CD8-positive, alpha-beta T cell (primary cell): ENCODE measurements at places on chromosomes 5 and 9.

- no peak for DNase-seq
Measured at GRCh38 chr5:22044229-22044628, 808.9 kb downstream of the CDH12 start.

GRCh38 chr9:12785260-12785770 lies 10.5 kb downstream of the LURAP1L start:
- no peak for DNase-seq

DNA sequence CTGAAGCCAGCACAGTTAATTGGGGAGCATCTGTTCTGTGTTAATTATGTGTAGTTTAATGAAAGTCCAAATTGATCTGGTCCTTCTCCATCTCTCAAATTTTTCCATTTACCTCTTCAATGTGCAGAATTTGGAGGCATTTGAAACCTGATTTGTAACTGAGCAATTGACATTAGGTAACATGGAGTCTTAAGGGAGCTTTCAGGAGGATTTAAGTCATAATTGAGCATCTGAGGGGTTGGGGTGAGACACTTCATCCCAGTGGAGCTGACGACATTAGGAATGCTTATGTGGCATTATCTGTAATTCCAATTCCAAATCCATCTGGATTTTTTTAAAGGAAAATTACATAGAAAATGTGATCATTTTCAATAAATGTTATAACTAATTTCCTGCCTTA lies 1015.9 kb downstream of the TLE1 start:
- DNase-seq: no peak

DNA sequence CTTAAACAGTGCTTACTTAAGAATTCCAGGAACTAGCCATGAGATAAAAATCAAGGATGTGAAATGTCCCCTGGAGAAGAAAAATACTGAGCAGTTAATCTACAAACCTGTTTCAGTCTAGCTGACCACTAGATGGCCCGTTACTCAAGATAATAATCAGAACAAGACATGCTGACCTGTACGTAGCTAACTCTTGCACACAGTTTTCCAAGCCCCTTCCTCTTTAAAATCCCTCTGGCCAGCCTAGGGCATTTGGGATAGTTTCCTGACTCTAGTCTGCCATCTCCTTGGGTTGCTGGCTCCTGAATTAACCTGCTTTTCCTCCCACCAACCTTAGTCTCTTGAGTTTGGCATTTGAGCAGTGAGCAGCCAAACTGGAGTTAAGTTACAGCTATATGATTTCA lies 59.2 kb upstream of the TRAF1 start:
- no peak for DNase-seq

DNA sequence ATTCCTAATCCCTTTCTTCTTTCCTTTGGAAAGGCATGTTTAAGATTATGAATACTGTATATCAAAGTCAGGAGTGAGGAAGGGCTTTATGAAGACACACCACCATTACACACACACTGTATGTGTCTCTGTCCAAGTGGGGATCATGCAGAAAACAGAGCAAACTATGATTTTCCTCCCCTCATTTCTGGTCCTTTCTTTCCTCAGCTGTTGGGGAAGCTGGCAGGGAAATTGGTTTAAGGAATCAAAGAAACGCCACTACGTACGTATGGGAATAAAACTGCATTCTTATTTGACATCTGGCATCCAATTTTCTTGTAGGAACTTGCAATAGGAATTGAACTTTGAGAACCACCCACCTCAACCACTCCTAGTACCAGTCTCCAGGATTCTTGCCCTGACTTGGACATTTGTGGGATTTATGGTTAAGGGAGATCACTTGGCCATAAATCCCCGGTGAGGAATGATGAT lies 125.8 kb downstream of the PDE4D start:
- no peak for DNase-seq

DNA sequence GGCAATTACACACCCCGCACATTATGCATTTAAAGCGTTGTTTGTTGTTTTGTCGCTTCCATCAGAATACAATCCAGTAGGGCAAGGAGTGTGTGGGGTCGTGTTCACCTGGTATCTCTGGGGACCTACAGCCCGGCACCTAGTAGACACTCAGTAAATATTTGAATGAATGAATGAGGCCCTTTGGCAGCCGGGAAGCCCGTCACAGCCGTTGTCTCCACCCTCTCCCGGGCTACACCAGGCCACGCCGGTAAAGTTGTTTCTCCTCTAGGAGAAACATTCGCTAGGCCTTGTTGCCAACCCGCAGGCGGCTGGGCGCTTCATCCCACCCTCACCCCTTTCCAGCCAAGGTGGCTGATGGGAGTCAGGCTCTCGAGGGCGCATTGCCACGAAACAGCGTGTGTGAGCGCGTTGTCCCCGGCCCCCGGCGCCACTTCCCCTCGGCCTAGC lies 876 bp upstream of the JAK2 start:
- DNase-seq: peak; percentile 18

DNA sequence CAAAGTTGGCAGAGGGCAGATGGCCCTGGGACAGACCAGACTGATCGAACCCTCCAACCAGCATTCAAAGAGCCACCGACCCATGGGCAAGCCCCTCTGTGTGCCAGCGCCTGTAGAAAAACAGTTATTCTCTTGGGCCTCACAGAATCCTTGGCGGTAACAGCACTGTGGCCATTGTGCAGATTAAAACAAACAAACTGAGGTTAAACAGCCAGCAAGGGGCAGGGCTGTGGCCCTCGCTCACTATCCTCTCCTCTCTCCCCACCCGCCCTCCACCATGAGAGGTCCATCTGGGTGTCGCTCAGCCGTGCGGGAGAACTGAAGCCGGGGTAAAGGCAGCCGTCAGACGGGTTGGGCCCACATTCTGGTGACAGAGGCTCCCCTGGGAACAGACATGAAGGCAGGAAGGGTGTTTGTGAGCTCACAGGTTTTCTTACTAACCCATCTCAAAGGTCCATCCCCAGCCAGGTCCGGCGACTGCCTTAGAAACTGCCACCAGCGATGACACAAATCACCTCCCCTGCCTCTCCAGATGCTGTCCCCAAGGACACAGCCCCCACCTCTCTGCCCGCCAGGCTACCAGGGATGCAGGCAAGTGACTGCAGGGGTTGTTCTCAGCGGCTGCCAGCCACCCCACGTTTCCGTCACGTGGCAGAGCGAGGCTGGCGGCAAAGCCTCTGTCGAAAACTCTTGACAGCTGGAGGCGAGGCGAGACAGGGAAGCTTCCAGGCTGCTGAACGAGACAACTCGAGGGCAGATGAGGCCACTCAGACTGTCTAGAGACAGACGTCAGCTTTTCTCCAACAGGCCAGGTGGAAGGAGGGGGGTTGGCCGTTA lies 75.8 kb upstream of the SARDH start:
- DNase-seq: no peak

- no peak for DNase-seq
Measured at GRCh38 chr9:21710548-21711191, 91.8 kb upstream of the MTAP start.

- no peak for DNase-seq
Measured at GRCh38 chr5:59190746-59191145, 607.9 kb downstream of the RAB3C start.

DNA sequence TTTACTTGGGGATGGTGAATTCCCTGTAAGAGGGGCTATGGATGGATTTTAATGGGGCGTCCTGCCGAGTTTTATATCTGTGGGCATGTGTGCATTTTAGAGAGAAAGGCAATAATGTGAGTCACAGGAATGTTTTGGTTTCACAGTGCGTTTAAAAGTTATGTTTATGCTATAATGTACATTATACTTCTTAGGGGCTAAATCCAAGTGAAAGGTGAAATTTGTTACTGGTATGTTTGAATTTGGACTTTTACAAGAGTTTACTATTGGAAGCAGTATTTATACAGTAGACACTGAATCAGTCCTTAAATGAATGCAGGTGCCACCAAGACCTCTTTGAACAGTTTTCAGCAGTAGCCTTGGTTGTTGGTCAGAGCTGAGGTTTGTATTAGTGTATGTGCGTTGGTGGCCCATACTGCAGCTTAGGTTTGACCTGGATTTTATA lies 5.6 kb downstream of the JMY start:
- DNase-seq: no peak

- no peak for DNase-seq
Measured at GRCh38 chr5:142255831-142256230, 69.0 kb downstream of the SPRY4 start.

DNA sequence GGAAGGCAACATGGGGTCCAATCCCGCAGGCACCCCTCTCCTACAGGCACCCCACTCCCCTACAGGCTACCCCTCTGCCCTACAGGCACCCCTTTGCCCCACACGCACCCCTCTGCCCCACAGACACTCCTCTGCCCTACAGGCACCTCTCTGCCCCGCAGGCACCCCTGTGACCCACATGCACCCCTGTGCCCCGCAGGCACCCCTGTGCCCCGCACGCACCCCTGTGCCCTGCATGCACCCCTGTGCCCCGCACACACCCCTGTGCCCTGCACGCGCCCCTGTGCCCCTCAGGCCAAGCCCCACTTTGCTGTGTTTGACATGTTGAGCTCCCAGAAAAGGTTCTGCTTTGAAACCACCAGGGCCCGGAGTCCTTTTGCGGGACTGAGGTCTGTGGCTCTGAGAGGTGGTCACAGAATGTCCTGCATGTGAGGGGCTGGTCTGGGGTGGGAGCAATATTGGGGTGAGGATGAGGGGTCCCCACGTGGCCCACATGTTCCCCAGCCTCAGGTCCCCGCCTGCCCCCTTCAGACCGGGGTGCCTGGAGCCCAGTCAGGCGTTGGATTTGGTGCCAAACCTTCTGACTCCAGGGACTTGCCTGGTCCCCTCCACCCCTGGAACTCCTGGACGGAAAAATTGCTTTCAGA lies 616 bp upstream of the QRFP start:
- no peak for DNase-seq

- DNase-seq: peak; percentile 19
Measured at GRCh38 chr9:98057138-98057799, 737 bp downstream of the NANS start.

GRCh38 chr5:43771611-43772031 lies 168.6 kb downstream of the NNT start:
- no peak for DNase-seq

- DNase-seq: no peak
Measured at GRCh38 chr9:37992924-37993349, 76.1 kb downstream of the SHB start.

GRCh38 chr9:107740088-107740980 lies 250.8 kb upstream of the KLF4 start:
- no peak for DNase-seq

DNA sequence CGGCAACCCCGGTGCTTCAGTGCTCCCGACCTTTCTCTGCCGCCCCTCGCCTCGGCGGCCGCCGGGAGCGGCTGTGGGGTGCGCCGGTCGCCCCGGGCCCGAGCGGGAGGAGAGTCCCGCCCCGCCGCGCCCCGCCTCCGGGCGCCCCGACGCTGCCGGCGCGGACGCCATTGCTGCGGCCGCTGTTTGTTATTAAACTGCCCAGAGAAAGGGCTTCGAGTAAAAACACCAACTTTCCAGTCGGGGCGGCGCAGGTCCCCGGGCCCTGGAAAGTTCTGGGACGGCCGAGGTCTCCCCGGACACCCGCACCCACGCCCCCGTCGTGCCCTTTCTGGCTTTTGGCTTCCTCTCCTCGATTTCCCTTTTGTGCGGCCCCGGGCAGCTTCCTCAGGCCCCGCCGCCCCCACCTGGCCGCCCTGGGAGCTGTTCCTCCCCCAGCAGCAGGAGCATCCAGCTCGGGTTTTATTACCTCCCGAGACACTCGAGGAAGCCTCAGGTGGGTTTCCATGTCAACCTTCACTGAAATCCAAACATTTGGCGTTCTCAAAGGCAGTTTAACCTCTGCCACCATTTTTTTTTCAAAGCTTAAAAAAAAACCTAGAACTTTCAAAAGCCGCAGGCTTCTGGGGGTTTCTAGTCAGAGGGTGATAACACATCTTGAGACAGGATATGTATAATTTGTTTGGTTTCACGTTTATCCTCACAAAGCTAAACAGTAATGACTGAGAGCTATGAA lies 334.4 kb downstream of the CWC27 start:
- peak; percentile 85 for DNase-seq

GRCh38 chr5:38497946-38498345 lies 58.5 kb downstream of the LIFR start:
- no peak for DNase-seq

- DNase-seq: no peak
Measured at GRCh38 chr5:36611520-36612274, 5.3 kb downstream of the SLC1A3 start.

DNA sequence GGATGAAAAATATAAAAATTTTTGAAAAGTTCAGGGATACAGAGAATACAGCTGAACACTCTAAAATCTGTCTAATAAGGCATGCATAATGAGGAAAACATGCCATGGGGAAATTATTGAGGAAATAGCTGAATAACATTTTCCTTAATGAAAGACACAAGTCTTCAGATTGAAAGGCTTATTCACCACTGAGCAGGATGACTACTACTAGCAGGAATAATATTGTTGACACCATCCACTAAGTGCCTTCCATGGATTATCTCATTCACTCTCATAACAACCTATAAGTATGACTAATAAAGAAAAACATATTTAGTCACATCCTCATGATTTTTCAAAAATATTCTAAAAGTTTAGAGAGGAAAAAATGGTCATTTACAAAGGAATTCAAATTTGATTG lies 96.7 kb upstream of the FER start:
- DNase-seq: no peak

DNA sequence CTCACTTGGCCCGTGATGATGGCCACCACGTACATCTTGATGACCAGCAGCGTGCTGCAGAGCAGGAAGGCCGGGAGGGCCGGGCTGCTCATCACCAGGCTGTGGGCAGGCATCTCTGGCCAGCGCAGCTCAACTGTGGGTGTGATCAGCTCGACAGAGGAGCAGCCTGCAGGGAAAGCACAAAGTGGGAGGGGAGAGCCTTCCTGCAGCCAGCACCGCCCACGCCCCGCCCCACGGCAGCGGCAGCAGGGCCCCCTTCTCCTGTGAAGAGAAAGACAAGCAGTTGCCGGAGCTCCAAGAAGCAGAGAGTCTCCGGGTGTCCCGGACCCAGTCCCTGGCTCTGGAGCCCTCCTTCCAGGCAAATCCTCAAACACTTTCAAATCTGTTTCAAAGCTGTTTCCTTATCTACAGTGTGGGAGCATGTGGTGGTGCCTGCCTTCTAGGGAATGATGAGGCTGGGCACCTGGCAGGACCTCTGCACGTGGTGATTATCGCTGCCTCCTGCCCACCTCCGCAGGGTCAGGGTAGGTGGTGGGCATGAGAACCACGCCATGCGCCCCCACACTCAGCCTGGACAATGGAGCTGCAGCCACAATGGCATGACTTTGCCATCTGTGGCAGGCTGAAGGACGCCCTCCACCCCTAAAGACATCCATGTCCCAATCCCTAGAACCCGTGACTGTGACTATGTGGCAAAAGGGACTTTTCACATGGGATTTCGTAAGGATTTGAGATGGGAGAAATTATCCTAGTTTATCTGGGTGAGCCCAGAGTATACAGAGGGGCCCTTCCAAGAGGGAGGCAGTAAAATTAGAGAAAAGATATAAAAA lies at the start of gene PTGES:
Gene PTGES, minus strand, starts transcription at position 143 of the 830 bp plus-strand sequence. Its CDS starts 30 bp downstream, at position 113.
- peak; percentile 53 for DNase-seq

DNA sequence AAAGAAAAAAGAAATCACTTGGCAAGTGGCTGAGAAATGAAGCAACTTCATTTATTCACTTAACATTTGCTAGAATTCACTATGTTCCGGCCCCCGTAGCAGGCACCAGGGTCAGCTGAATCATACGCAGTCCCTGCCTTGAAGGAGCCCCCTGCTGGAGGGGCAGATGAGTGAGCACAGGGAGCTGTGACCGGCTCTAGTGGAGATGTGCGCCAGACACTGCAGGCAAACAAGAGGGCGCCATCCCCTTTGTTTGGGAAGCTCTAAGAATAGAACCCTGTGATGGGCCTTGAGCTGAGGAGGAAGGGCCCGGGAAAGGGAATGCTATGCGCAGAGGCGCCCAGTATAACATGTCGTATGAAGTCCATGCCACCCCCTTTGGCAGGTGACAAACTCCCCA lies 20.2 kb upstream of the RPL26L1 start:
- no peak for DNase-seq
